ENCODE measurements at places on chromosomes 6 and 20.

GRCh38 chr20:10857352-10858070, 183.7 kb upstream of the JAG1 start:
- no peak for DNase-seq

DNA sequence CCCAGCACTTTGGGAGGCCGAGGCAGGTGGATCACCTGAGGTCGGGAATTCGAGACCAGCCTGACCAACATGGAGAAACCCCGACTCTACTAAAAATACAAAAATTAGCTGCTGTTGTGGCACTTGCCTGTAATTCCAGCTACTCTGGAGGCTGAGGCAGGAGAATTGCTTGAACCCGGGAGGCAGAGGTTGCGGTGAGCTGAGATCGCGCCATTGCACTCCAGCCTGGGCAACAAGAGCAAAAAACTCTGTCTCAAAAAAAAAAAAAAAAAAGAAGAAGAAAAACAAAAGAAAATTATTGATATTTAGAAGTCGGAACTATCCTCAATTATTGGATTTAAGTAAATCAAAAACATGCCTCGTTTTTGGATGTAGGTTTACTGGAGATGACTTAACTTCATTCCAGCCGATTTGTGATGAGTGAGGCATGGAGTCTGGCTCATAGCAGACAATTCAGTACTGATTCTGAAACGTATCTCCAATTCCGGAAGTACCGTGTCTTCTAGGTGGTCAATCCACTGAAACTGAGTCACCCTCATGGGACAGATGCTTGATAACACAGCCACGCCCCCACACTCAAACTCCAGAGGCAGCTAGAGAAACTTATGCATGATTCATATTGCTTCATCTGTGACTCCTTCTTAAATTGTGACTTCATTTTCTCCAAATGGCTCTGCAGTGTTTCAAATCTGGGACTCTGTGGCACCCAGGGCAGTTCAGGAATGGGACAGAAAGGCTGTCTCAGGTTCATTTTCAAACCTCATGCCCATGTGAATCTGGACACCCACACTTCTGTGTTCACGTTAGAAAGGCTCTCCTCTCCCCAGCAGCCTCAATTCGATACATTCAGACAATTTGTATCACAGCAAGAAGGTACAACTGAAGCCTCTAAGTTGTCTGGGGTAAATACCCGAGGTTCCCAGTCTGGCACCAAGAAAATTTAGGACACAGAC, 110.4 kb upstream of the ARMC2 start:
- DNase-seq, result no peak

GRCh38 chr6:51788121-51788520, 299.3 kb downstream of the PKHD1 start:
- DNase-seq, result no peak

DNA sequence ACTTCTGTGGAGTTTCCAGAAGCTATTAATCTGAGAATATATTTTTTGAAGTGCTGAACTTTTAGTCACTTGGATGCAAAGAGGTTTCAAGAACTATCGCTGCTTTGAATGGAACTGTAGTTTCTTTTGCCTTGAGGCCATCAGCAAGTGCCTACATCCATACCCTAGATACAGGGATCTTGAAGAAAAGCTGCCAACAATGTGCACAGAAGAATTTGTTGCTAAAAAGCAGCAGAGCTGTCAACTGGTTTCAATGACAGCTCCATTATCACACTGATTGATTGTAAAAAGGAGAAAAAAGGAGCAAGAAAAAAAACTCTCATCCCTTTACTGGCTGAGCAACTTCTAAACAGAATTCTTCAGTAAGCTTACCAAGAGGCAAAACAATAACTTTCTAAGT, 251.0 kb upstream of the NRSN1 start:
- no peak for DNase-seq

- DNase-seq, result no peak
These were observed 67.5 kb upstream of the PRL start for GRCh38 chr6:22364306-22364705.

DNA sequence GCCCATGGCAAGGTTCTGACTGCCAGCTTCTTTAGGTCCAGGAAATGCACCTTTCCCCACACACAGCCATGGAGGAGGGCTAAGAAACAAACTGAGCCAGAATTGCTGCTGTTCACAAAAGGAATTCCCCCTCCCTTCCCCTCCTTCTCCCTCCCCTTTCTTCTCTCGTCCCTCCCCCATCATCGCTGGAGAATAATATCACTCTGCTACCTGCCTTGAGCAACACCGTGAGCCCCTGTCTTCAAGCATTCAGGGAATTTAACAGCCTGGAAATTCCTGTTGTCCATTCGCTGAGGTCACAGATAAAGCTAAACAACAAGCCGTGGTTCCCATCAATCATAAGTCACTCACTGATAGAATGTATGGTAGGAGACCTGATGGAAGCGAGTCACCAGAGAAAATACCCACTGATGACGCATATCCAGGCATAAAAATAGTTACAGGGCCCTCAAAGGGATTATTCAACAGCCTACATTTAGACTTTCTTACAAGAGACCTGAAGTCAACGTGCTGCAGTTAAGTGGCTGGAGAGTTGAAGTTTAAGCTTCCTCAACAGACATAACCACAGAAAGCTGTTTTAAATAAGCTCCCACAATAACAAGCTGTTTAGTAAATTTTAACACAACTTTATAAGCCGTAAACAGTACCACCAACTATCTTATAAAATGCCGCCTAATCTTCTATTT, 59.7 kb downstream of the HIVEP2 start:
- peak; percentile 78 for DNase-seq

DNA sequence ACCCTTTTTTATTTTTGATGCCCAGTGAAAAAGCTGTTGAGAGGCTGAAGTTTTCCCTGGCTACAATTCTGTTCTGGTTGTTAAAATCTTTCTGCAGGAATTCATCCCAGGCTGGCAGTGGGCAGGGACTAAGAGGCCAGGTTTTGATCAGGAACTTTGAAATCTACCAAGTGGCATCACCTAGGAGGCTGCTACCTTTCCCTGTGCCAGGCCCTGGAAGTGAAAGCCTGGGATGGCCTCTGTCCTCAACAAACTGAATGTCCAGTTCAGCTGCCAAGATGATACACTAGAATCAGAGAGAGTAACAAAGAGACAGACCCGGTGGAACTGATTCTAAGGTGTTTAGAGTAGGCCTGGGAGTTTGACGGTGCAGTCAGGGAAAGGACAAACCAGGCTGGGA, 596 bp downstream of the IYD start:
- no peak for DNase-seq

- no peak for DNase-seq
These were observed 39.6 kb downstream of the ILRUN start for GRCh38 chr6:34657037-34657306.

DNA sequence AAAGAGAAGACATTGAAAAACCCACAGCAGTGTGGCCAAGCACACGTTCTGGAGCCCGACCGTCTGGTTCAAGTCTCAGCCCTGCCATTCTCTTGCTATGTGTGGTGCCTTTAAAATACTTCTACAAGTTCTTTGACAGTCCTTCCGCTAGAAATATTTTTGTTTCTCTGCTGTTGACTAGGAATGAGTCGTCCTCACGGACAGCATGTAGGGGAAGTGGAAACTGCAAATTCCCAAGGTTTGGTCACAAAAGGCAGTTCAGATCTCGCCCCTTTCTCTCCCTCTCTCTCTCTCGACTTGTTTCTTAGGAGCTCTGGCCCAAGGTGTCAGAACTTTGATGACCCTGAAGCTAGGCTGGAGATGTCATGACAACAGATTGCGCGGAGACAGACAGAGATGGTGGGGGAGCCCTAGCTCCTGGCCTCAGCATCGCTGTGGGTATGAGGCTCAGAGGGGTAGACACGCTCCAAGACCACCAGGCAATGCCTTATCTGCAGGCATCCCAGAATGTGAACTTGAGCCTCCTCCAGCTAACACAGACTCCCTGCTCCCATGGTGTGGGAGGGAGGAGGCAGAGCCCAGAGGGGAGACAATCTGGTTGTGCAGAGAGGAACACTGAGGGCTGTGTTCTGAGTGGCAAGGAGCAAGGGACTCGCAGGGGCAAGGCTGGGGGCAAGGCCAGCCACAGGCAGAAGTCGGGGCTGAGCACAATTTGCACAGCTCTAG, 368.9 kb upstream of the SULF2 start:
- no peak for DNase-seq

- no peak for DNase-seq
These were observed 2.2 kb downstream of the MDFI start for GRCh38 chr6:41640426-41640825.

DNA sequence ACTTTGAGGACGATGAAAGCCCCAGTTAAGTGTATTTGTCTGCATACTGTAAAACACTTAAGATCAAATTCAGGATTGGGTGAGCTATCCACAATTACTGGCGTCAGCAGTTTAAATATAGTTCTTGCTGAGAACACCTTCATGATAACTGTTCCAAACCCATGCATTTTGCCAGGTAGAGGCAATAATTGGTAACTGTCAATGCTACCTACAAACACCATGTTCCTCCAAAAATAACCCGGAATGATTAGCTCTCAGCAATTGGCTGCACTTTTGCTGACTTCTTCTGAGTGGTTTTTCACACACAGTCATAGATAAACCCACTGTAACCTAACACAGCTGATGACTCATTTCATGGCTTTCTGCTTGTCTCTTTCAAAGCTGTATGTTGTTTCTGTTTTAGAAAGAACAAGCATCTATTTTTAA, 1358.6 kb upstream of the GJE1 start:
- no peak for DNase-seq

GRCh38 chr6:167993831-167994230, 3.6 kb upstream of the KIF25 start:
- no peak for DNase-seq

DNA sequence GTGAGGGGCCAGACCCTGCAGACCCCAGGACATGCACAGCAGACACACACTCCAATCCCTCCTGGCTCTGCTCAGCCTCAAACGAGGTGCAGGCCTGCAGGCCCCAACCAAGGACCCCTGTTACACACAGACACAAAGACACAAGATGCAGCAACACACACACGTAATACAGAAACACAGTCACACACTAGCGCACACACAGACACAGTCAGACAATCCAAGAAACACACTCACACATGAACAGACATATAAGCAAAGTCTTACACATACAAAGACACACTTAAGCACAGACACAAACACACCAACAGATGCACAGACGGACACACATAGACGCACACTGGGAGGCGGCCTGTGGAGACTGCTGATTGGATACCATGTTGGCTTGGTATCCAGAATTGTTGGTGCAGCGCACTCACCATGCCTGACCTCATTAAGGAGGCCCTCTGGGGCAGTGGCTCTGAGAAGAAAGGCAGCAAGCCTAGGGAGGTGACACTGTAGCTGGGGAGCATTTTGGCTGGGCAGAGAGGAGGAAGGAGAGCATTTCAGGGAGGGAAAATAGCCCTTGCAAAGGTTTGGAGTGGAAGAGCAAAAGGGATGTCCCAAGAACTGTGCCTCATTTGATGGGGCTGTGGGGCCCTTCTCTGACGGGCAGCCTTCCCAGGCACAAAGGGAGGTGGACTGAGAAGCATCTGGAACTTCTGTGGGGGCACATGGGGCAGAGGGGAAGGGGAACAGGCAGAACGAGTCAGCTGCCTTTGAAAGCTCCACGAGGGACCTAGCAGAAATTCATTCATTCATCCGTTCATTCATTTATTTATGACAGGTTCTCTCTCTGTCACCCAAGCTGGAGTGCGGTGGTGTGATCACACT, 1.4 kb upstream of the HSPA12B start:
- no peak for DNase-seq

- DNase-seq, result no peak
These were observed 55.4 kb downstream of the CEP162 start for GRCh38 chr6:84172080-84172479.

DNA sequence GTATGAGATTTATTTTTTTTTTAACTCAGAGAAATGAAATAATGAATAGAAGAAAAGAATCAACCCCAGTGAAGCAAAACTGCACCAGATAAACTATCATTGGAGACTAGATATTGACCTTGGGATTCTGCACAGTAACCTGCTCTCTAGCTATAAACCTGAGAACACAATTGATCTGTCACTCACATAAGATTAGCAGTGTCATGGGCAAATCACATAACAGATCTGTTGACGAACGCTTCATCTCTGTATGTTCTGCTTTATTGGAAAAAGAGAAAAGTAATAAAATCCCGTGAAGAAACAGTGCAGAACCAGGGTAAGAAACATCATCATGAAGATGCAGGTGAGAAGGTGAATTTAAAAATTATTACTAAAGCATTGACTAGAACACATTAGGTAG, 52.8 kb upstream of the RGS17 start:
- no peak for DNase-seq

- no peak for DNase-seq
These were observed 126.6 kb downstream of the DOK5 start for GRCh38 chr20:54601831-54602515.

DNA sequence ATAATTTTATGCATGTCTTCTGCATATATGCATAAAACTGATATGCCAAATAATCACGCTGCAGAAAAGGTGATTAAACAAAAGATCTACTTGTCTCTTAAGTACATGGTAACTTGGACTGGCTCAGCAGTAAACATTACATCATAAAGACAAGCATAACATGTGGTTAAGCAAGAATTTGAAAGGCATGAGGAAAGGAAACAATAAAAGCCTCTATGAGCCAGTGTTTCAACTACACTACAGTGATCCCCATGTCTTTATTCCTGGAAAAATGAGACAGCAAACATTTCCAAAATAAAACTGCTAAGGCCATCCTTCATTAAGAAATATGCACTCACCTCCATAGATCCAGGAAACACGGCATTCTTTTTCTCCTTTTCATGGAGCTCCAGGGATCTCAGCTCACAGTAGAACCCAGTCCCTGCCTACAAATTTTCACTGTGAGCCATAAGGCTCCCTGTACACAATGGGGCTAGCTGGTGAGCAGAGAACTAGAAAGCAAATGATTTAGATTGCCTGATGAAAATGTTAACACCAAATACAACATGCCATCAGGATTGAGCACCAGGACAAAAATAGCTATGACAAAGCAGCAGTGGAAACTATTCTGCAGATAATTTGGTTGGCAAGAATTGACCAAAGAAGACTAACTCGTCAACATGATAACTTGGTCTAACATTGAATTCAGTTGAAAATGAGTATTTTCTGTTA, 156.1 kb downstream of the COL21A1 start:
- no peak for DNase-seq

- no peak for DNase-seq
These were observed 52.3 kb downstream of the PLEKHG1 start for GRCh38 chr6:150651808-150652470.

DNA sequence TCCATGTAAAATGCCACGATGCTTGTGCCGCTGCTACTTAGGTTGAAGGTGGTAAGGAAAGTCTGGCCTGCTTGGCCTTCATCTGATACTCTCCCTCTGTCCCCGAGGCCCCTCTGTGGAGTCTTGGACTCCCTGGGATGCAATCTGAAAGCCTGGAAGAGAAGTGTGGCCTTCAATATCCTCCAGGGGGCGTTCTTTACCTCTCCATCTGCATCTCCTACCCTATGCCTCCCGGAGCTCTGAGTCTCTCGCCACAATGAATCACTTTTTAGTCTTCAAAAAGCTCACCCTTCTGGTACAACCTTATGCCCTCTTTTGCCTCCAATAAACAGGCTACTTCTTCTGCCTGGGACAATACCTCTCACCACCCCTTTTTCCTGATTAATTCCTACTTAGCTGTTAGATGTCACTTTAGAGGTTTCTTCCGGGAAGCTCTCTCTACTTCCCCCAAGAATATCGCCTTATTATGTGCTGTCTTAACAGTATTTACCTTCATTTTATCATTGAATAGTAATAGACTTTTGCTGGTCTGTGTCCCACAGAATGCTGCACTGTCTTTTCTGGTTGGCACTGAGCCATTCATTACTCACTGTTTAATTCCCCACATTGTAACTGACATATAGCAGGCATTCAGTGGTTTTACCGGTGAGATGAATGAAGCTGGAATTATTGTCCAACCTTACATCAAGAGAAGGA, 13.9 kb upstream of the ATG5 start:
- DNase-seq, result no peak

GRCh38 chr6:125304970-125305660, 3.3 kb upstream of the HDDC2 start:
- DNase-seq, result no peak

Measured in C1 segment of cervical spinal cord (tissue), 14 donors.